ENCODE measurements at places on chromosomes 2 and 18. TPM values are rescaled to one million over a fixed set of nuclear protein-coding genes. Genes with fewer than 3 reads are reported as not detected.

GRCh38 chr2:28359222-28360057 lies 33.2 kb upstream of the FOSL2 start:
- DNase-seq: no peak

GRCh38 chr2:23626701-23627230 lies 241.8 kb downstream of the KLHL29 start:
- no peak for DNase-seq

- no peak for DNase-seq
Measured at GRCh38 chr2:215928086-215928485, 85.3 kb downstream of the MREG start.

Gene KLHL29
- 6.6 TPM for total RNA-seq

Gene SCYGR8
- not detected for total RNA-seq

Measured in ovary (tissue), 10 donors.